ENCODE measurements at places on chromosomes 6 and 20.
A peak's percentile ranks its signal among the peaks of the same experiment; 100 is the strongest.

- DNase-seq: no peak
Measured at GRCh38 chr20:47792021-47792618, 6.8 kb upstream of the SULF2 start.

- DNase-seq: no peak
Measured at GRCh38 chr6:166806962-166807757, 149.2 kb downstream of the RNASET2 start.

GRCh38 chr6:149834513-149835481 lies 29.4 kb downstream of the LRP11 start:
- DNase-seq: peak; percentile 60

DNA sequence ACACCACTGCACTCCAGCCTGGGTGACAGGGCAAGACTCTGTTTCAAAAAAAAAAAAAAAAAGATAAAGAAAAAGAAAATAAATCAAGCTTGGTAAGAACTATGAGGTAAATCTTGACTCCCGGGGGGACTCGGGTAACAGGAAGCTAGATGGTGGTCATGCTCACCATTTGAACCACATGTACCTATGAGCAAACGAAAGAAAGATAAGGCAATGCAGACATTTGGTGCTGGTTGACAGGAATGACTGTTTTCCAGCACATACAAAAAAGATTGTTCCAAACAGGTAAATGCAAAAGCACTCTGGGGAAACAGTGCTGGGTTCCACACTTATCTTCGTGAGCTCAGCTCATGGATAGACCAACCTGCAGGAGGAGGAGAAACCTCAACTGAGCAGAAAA lies 22.8 kb upstream of the PTPN1 start:
- no peak for DNase-seq

GRCh38 chr6:42140032-42140431 lies 2.4 kb downstream of the C6orf132 start:
- DNase-seq: no peak
